ENCODE measurements at places on chromosomes 16 and 17.

DNA sequence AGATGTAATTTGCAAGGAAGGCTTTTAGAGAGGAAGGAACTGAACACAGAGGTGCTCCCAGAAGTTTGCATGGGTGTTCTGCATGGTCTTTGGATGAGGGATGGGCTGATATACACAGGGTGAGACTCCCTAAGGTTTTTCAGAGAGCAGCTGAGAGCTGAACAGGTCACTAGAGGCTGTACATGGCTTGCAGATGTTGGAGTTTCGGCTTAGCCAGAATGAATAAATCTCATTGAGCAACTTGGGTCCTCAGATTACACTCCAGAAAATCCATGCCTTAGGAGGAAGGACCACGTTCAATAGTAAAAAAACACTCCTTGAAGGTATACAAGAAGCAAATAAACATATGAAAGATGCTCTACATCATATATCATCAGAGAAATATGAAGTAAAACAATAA is 7.5 kb upstream of the ITGB3 start:
- no peak for DNase-seq

DNA sequence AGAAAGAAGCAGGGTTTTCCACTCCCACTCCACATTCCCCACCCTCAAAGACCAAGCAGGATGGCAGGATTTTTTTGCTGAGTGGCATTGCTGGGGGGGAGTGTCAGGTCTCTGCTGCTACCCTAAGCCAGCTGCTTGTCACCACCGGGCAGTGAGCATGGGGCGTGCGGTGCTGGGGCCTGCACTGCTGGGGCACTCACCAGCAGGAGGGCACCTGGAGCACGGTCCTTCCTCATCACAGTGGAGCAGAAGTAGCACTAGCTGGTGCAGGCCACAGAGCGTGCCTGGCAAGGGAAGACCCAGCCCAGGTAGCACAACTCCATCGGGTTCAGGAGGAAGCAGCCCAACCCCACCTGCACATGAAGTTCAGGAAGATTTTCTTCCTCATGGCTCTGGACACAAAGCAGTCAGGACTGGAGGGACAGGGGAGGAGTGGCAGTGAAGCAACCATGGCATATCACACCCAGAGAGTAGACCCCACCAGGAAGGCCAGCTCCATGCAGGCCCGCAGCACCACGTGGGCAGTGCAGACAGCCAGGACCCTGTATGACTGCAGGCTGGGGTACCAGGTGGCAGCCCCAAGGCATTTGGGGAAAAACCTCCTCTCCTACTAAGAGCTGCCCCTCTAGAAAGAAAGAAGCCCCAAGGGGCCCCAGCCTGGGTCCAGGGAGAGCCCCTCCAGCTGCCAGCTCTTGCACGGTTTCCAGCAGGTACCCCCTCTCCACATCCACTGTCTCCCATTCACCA is 16.7 kb upstream of the MYO18A start:
- no peak for DNase-seq

- DNase-seq = peak; percentile 73
Measured at GRCh38 chr17:42287977-42288802, at the start of gene STAT5A. TSS of gene STAT5A (plus strand) at chr17:42288498. CDS start at chr17:42289412, 914 bp downstream.

- DNase-seq = peak; percentile 95
Measured at GRCh38 chr17:15262291-15263205, 2.6 kb downstream of the PMP22 start.

GRCh38 chr17:2197271-2197670 is 106.3 kb downstream of the SMG6 start:
- no peak for DNase-seq

GRCh38 chr17:75301049-75301448 is 11.8 kb upstream of the SLC25A19 start:
- no peak for DNase-seq

- no peak for DNase-seq
Measured at GRCh38 chr17:1707107-1707506, 3.1 kb downstream of the TLCD2 start.

- DNase-seq = no peak
Measured at GRCh38 chr17:17661134-17661533, 20.1 kb upstream of the RAI1 start.

GRCh38 chr16:11302977-11303376 is 21.8 kb upstream of the PRM1 start:
- no peak for DNase-seq

DNA sequence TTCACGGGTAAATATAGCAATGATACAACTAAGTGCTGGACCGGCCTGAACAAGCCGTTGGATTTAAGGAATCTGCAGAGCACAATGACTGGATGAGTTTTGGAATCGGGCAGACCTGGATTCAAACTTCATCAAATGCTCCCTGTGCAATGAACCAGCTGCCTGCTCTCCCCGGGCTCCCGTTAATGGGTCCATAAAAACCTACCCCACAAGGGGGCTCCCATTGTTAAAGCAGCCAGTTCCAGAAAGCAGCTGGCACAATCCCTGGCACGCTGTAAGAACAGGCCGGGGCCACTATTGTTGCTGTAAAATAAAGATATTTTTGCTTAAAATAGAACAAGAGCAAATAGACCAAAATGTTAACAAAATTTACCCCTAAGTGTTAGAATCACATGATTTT is 131.9 kb downstream of the C16orf95 start:
- DNase-seq = no peak

DNA sequence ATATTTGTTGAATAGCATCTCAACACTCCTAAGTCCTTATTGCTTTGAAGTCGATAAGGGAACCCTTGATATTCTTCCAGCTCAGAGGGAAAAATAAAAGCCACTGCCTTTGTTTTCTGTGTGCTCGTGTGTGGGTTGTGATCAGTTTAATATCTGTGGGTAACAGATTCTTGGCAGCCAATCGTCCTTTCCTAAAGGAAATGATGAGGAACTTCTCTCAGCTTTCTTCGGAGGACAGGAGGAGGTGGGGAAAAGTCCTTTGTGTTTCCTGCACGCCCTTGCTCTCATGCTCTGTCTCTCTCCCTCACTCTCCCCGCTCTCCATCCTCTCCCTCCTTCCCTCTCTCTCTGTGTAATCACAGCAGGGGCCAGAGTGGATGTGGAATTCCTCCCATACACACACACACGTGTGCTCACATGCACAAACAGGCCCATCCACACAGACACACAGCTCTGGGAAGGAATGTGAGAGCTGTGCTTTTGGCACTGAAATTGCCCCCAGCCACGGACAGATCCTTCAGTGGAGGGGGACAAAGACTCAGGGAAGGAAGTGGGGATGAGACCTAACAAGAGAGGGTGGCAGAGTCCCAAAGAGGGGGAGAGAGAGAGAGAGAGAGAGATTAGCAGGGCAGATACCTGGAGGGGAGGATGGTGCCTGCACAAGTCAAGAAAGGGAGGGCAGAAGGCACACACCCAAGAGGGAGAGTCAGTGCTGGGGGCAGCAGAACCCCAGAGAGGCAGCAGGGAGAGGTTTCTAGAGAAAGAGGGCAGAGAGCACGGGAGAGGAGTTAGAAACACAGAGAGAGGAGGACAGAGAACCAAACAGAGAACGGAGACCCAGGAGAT is 83.5 kb upstream of the PLCG2 start:
- DNase-seq = peak; percentile 44
